Stimulated activated CD4-positive, alpha-beta T cell treated with anti-CD3 and anti-CD28 coated beads, Interleukin-15, amount 100 ng/mL, for 24 hours (primary cell): ENCODE measurements at places on chromosomes 2 and 18.

- DNase-seq: no peak
Observed at GRCh38 chr2:240288087-240288521, 147.4 kb upstream of the GPC1 start.

GRCh38 chr2:104867813-104868504, 14.0 kb downstream of the POU3F3 start:
- DNase-seq: no peak

- DNase-seq: no peak
Observed at GRCh38 chr2:184472481-184472880, 125.8 kb upstream of the ZNF804A start.

GRCh38 chr2:208250388-208250787, 4.5 kb downstream of the IDH1 start:
- DNase-seq: no peak

DNA sequence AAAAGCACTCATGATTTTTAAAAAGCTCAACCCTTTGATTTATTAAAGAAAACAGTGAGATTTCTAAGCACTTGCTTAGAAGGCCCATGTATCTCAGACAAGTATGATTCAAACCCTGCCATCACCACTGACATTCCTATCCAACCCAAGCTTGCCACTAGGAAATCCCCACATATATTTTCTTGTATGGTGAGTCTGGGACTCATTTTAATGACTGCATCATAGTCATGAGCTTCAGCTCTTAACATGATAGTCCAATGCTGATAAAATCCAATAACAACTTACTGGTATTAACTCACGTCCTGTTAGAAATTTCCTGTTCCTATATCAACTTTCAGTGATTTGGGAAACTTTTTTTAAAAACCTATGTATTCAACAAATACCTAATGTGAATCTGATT, 39.4 kb upstream of the NCKAP5 start:
- DNase-seq: no peak

- DNase-seq: no peak
Observed at GRCh38 chr2:120677696-120678247, 57.9 kb upstream of the GLI2 start.

DNA sequence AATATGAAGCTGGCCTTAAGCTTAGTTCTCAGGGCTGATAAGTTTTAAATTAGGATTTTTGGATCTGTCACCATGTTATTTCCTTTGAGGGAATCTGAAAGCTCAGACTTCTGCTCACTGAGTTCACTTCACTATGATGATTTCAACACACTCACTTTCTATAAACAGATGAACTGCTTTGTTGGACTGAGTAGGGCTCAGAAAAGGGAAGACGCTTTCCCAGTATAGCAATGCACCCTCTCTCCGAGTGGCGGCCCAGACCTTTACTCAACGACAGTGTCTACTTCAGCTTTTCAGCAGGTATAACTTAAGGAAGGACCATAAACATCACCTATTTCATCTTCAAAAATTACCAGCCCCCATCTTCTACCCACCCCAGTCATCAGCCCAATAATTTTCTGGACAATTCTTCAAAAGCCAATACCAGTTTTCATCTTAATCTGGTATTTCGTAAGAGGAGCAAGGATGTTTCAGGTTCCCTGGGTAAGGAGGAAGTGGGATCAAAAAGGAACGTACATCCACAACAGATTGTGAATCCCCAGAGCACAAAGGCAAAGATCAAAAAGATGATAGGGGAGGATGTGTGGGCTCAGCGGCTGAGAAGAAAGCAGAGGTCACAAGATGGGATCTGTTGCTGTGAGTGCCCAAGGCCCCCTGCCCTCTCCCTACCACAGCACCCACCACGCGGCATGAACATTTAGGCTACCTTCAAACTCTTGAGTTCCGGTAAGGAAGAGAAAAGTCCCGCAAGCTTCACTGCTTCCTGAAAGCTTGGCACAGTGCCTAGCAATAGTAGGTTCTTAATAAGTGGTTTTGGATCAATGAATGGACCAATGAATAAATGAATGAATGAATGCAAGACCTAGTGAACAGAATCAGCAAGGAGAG, 41.9 kb downstream of the LPIN2 start:
- peak; percentile 62 for DNase-seq

GRCh38 chr2:176164201-176164600, 7.1 kb downstream of the HOXD3 start:
- no peak for DNase-seq

DNA sequence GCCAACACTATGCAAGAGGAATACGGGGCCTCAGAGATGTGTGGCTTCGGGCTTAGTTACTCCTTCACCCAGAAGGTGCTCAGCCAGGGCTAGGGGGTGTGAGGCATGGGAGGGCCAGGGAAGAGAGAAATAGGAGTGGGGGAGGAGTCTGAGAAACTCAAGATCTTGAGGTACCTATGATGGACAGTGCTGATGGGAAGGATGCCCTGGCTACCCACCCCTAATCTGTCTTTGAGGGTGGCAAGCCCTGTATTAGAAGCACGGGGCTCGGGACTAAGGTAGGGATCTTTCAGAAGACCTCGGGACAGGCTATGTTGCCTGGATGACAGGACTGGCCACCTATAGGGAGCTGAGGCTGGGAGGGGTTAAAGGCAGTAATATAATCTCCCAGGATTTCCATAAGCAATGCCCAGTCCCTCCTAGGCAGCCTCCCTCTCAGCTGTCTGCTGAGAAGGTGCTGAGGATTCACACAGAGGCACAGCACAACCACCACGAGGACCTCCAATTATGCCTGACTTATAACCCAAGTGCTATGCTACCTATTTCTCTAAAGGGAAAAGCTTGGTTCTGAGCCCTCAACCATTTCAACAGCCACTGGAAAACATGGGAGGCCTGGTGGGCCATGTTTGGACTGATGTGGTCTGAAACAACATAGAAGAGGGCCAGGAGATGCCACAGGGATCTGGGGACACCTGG, 23.3 kb downstream of the MTHFD2 start:
- DNase-seq: no peak

DNA sequence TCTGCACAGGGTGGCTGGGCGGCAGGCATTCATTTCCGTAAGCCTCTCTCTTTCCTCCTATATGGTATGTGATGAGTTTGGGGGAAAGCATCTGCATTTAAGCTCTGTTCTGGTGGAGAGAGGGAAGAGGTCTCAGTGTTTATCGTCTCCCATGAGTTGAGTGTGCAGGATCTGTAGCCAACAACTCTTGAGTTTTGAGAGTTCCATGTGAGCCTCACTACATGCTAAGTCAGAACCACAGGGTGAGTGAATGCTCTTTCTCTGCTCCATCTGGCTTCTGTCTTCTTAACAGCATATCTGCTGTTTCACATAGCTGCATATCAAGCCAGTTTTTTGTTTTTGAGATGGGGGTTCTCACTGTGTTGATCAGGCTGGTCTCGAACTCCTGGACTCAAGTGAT, 22.7 kb downstream of the RAB31 start:
- no peak for DNase-seq

DNA sequence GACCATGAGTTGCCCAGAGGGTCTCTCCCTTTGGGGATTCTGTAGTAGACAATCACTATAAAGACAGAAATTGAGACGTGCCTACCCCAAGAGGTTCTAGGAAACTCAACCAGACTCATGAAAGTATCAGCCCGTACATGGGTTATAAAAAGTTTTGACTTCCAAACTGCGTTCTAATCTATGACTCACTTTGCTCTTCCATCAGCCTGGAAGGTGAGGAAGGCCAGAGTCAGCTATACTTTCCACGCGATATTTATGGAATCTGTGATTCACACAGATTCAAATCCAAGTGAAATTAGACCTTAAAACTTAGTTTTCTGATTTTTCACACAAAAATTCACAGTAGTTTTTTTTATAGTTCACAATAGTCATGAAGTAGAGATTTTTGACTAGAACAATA, 7.7 kb upstream of the LYPD1 start:
- DNase-seq: no peak

- no peak for DNase-seq
Observed at GRCh38 chr2:46878240-46878877, 37.2 kb downstream of the MCFD2 start.

- DNase-seq: no peak
Observed at GRCh38 chr2:175525975-175526374, 344.5 kb upstream of the ATP5MC3 start.

GRCh38 chr18:23243178-23243577, 107.9 kb downstream of the CABLES1 start:
- no peak for DNase-seq

GRCh38 chr2:3001615-3002560, 375.7 kb downstream of the EIPR1 start:
- no peak for DNase-seq

DNA sequence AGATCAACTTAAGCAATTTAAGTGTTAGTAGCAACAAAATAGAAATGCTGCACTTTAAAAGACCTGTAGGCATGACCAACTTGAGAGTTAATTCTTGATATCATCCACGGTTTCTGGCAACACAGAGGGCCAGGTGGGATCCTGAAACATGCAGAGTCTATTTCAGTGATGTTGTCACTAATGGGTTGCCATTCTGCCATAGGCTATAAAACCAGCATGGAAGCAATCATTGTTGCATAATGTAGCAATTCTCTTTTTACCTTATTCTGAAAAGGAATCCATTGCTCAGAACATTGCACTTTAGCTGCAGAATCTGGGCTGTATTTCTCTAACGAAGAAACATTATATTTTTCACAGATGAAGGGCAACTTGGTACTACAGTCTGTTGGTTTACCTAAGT, 53.9 kb upstream of the CD302 start:
- no peak for DNase-seq
